Nephron progenitor cell (in vitro differentiated cells): ENCODE measurements at places on chromosomes 1 and 21.

DNA sequence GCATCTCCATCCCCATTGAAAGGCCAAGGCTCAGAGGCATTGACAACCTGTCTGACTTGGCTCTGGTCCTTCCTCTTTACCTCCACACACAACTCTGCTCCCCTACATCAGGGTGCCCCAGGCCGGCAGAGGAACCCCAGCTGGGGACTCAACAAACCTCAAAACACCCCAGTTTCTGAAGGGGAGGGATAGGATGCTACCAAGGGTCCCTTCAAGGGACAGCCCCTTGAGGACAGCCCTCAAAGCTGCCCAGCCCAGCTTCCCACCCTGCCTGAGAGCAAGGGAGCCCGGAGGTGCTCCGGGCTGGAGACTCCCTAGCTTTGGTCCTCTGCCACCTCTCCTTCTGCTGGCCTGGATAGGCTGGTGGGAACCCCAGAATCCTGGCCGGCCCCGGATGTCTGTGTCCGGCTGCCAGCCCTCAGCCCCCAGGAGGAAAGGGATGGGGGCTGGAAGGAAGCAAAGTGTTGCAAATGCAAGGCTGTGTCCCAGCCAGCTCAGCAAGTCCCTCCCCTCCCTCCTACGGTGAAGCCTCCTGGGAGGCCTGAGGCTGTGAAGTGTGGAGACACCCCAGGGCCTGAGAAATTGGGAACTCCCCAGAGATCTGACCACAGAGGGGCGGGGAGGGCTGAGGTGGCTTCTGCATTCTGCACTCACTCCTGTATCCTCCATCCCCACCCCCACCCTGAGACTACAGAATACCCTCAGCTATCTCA is 1.1 kb upstream of the MARCKSL1 start:
- DNase-seq = no peak

GRCh38 chr1:90357995-90358394 is 359.1 kb downstream of the BARHL2 start:
- DNase-seq = no peak

GRCh38 chr1:8423692-8424538 is 106.0 kb downstream of the SLC45A1 start:
- peak; percentile 88 for DNase-seq

- DNase-seq = no peak
Measured at GRCh38 chr1:17706445-17706844, 48.7 kb upstream of the ACTL8 start.

DNA sequence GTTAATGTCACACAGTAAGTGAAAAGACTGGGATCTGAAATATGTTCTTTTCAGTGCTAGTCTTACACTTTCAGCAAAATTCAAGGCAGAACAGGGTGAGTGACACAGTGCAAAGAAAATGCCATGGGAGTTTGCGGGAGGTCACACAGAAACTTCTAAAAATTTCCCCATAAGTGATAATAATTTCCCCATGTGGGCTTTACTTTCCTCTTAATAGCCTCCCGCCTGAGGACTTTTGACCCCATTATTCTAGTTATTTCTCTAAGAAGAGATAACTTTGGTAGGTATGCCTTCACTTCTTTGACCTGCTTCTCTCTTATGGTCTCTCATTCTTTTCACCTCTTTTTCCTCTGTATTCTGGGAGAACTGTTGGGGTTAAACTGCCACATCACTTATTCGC is 8.1 kb upstream of the DNAH14 start:
- DNase-seq = no peak

DNA sequence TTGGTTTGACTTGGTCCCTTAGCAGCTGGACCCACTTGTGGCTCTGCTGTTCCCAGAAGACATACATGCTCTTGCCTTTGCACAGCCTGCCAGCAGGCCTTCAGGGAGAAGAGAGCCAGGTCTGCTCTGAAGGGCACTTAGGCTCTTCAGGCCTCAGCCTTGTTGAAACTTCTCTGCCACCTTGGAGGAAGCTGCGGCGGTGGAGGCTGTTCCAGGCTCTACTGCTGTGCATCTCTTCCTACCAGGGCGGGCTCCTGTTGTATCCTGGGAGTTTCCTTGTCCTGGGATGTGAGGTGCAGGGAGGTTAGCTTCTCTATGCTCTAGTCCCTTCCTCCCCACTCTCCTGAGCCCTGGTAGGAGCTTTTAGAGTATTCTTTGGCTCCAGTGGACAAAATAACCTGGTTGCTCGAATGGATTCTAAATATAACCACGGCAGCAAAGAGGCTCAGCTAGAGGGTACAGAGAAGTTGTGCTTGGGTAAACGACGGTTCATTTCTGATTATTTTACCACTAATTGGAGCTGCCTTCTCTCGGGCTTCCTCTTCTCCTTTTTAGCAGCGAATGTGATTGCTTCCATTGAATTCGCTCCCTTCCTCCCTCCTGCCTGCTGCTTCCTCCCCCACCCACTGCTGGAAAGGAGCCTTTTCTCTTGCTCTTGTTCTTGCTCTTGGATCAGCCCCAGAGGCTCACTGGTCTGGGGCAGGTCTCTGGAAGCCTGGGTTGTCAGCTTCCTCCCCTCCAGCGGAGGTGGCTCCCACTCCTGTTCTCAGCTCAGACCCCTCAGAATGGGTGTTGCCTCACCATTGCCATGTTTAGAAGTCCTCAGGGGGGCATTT is 126.6 kb upstream of the CACNA1E start:
- DNase-seq = no peak

DNA sequence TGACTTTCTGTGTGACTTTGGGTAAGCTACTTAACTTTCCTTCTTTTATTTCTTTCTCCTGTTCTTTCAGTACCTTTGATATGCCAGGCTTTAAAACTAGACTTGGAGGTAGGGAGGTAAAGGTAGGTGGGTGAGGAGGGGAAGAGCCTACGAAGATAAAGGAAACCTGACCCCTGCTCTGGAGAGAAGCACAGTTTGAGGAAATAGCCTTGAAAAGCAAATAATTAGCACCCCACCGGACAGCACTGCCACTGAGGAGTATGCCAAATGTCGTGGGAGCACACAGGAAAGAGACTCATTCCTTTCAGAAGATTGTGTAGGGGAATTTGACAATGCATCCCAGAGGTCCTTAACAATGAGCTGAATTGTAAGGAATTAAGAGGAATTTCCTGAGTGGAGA is 65.2 kb upstream of the SPAG17 start:
- no peak for DNase-seq

GRCh38 chr1:169024800-169025271 is 81.7 kb upstream of the ATP1B1 start:
- DNase-seq = no peak

GRCh38 chr1:153963850-153964331 is 554 bp upstream of the SLC39A1 start:
- peak; percentile 67 for DNase-seq
